ENCODE measurements at places on chromosomes 6 and 20.
A peak's percentile ranks its signal among the peaks of the same experiment; 100 is the strongest.

GRCh38 chr6:91751526-91751925, 1164.7 kb upstream of the MAP3K7 start:
- no peak overlapping the region for H3K4me3 ChIP-seq
- H3K4me1 ChIP-seq = no peaks in the 10 kb centered on the region
- H3K27ac ChIP-seq = no peak overlapping the region

DNA sequence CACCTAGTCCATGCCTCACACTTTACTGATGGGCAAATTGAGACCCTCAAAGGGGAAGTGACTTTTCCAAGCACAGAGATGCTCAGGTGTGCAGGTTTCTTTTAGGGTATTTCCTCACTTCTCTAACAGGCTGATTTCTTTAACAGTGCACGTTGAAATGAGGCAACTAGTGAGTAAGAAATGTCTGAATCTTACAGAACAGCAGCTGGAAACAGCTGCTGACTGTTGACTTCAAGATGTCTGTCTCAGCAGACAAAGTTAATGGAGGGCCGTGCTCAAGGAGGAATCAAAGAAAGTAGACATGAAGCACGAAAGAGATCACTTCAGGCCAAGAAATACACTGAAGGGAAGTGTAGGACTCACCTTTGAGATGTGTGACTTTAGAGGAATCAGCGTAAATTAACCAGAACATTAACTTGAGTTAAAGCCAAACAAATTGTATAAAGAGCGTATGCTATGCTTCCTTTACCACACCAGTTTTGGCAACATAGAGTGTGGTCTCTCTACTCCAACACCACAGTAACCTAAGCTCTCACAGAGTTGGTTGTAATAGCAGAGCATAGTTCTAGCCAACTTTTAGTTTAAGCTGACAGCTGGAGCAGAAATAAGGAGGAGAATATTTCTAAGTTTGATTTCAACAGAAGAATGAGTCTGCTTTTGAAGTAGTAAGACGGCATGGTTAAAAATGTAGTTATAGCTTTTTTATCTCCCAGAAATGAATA, 60.9 kb downstream of the SAMD3 start:
- no peaks in the 10 kb centered on the region for H3K4me1 ChIP-seq
- H3K27ac ChIP-seq = no peak overlapping the region
- no peak for DNase-seq

GRCh38 chr6:31580807-31581433, 1.3 kb downstream of the LTB start:
- H3K4me3 ChIP-seq = peak overlapping the region; percentile 90
- peak overlapping the region; percentile 59 for H3K27ac ChIP-seq
- no peaks in the 10 kb centered on the region for H3K36me3 ChIP-seq
- no peaks in the 10 kb centered on the region for H3K27me3 ChIP-seq
- no peak for DNase-seq

- no peak for DNase-seq
- no peak overlapping the region for H3K27ac ChIP-seq
- H3K36me3 ChIP-seq = no peaks in the 10 kb centered on the region
- H3K27me3 ChIP-seq = no peaks in the 10 kb centered on the region
- no peak overlapping the region for H3K4me3 ChIP-seq
- peaks cover 42% of the 10 kb centered on the region for H3K4me1 ChIP-seq
Observed at GRCh38 chr20:50242863-50243609, 52.4 kb downstream of the CEBPB start.

GRCh38 chr6:111555036-111555435, 50.6 kb downstream of the TRAF3IP2 start:
- H3K36me3 ChIP-seq = peaks cover 12% of the 10 kb centered on the region
- H3K4me3 ChIP-seq = no peak overlapping the region
- no peak overlapping the region for H3K27ac ChIP-seq
- no peak for DNase-seq
- no peaks in the 10 kb centered on the region for H3K27me3 ChIP-seq

DNA sequence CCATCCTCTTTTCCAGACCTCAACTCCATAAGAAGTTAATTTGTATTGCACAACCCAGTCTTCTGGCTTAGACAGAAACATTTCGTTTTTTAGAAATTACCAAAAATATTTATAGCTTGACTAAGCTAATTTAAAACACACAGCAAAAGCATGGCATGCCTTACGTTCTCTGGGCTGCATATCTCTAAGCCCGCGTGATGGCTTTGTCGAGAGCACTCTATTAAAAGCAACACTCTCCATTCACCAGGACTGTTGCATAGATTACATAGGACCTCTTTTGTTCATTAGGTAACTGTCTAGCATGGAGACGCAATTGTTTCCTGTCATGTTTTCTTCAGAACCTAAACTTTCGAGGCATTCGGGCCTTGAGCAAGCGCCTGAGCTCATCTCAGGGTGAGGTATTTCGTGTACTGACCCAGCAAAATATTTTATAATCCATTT, 104.5 kb downstream of the IBTK start:
- H3K36me3 ChIP-seq = no peaks in the 10 kb centered on the region
- H3K27me3 ChIP-seq = no peaks in the 10 kb centered on the region
- no peak for DNase-seq
- H3K4me3 ChIP-seq = no peak overlapping the region
- H3K4me1 ChIP-seq = peaks cover 16% of the 10 kb centered on the region

Data from keratinocyte (primary cell).